NCI-H2029 treated with DMSO at 0.1 percent for 48 hours (cell line): ENCODE measurements at places on chromosomes 2 and 18.
A peak's percentile ranks its signal among the peaks of the same experiment; 100 is the strongest.

- no peak for DNase-seq
These were observed 105.7 kb downstream of the DYNAP start for GRCh38 chr18:54696616-54697293.

GRCh38 chr18:79062806-79063205 lies 6.4 kb upstream of the ATP9B start:
- no peak for DNase-seq

- DNase-seq = no peak
These were observed 27.8 kb upstream of the COL6A3 start for GRCh38 chr2:237441605-237442274.

DNA sequence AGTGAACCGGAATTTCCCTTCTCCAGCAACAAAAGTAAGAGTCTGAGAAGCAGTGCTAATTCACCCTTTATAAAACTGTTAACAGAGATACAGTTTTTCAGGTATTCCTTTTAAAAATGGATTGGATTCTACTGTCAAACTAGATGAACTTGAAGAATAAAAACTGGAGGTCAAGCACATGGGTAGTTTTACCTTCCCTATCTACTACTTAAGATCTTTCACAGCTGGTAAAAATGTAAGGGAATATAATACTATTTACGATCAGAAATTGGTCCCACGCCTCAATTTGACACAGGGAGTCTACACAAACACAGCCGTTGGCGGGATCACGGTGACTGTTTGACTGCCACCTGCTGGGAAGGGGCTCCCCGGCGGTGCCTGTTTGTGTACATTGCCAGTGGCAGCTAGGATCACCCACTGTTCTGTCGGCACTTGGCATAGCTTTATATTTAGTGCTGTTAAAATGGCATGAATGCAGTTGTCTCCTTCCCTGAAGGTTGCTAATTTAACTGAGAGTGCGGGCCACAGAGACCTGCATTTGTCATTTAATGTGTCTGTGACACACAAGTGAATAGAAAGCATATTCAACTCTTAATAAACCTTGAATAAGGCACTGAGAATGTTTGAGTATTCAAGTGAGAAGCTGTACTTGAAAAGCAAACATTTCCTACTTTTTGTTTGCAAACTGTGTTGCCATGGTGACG lies 59.5 kb downstream of the ABCG8 start:
- DNase-seq = no peak

- DNase-seq = no peak
These were observed 85.1 kb downstream of the ANTXR1 start for GRCh38 chr2:69097891-69098655.

GRCh38 chr2:583666-584065 lies 93.5 kb downstream of the TMEM18 start:
- DNase-seq = no peak

DNA sequence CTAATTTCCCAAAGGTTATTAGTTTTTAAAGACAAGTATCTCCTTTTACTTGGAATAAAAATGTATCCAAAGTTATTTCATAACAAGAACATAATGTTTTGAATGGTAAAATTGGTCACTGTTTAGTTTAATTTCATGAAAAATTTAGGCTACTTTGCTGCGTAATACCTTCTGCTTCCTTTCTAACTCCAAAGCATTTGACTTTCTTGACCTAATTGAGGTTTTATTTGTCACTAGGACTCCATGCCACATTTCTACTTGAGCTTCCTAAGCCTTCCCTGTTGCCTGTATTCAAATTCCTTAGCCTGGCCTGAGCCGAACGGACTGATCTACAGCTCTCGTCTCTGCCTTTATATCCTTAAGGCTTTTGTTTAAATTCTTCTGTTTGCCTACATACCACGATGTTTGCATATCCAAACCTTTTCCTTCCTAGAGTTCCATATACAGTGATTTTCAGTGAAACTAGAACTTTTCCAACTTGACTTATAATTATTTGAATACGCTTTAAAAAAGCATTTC lies 25.1 kb downstream of the ARMC9 start:
- no peak for DNase-seq

- DNase-seq = no peak
These were observed 103.4 kb upstream of the MSH2 start for GRCh38 chr2:47299555-47299954.

- DNase-seq = no peak
These were observed 13.4 kb downstream of the GPR35 start for GRCh38 chr2:240638512-240639160.

DNA sequence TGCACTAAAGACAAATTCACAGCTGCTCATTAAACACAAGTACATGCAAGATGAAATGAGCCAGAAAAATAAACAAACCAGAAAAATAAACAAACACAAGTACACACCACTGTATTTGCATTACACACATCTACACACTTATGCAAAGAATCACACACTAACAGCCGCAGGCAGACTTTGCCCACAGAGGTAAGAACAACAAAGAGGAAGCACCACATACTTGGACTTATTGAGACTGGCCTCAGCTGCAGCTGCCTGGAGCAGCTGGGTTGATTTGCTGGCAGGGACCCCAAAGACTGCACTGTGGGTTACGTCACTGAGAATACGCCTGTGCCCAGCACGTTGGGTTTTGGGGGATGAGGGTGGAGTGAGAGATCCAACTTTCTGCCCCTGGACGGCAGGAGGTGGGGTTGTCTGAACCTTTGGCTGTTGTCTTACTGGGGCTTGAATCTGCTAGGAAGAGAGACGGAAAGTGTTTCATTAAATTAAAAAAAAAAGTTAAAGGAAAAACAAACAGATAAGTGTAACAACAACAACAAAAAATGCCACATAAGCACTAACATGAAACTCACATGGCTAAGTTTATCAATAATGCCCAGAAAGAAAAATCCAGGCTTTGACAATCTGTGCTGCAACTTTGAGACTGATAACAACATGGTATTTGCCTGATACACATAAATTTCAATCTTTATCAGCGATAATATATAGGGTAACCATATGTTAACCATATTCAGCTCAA lies 71.9 kb upstream of the NFU1 start:
- peak; percentile 9 for DNase-seq

DNA sequence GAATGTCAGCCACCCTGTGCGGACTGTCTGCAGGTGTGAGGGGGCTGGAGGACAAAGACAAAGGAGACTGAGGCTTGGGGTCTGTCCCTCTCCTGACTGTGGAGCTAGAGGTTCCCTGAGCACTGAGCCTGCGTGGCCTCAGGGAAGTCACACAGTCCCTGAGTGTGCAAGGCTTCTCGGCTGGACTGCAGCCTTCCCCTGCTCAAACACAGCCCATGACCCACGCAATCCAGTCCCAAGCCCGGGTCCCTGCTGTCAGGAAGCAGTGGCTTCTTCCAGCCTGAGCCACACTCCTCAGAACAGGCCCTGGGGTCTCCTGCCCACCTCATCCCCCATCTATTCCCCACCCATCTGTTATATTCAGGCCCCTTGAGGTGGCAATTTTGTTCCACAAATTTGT lies 2.7 kb downstream of the ASTL start:
- DNase-seq = no peak

DNA sequence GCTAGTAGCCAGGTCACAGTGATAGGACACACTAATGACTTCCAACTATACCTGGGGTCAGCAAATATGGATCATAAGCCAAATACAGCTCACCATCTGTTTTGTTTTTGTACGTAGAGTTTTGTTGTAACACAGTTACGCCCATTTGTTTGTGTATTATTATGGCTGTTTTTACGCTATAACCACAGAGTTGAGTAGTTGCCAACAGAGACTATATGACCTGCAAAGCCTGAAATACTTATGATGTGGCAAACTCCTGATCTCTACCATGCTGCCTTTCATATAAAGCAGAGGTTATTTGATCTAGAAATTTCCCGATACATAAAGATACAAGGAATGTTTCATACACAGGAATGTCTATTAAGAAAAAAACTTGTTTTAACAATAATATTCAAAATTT lies 152.2 kb downstream of the HNMT start:
- DNase-seq = no peak

DNA sequence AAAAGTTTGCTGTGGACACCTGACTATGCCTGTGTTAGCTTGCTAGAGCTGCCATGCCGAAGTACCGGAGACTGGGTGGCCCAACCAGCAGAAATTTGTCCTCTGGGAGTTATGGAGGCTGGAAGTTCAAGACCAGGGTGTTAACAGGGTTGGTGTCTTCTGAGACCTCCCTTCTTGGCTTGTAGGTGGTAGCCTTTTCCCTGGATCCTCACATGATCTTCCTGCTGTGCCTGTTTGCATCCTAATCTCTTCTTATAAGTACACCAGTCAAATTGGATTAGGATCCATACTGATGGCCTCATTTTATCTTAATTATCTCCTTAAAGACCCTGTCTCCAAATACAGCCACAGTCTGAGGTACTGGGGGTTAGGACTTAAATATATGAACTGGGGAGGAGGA lies 845 bp downstream of the TMEM177 start:
- no peak for DNase-seq

DNA sequence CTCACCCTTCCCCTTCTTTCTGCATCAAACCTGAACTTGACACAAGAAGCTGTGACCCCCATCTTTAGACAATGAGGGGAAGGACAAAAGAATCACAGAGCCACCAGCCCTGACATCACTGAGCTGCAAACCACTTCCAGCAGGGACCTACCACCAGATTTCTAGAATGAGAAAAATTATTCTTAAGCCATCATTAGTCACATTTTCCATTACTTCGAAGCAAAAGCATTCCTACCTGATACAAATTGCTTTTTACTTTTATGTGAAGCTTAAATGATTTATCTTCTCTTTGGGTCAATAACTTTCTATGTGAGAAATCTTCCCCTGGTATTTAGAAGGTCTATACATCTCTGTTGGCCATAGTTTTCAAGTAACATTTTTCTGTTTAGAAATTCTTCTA lies 134.8 kb downstream of the TCF4 start:
- DNase-seq = no peak

DNA sequence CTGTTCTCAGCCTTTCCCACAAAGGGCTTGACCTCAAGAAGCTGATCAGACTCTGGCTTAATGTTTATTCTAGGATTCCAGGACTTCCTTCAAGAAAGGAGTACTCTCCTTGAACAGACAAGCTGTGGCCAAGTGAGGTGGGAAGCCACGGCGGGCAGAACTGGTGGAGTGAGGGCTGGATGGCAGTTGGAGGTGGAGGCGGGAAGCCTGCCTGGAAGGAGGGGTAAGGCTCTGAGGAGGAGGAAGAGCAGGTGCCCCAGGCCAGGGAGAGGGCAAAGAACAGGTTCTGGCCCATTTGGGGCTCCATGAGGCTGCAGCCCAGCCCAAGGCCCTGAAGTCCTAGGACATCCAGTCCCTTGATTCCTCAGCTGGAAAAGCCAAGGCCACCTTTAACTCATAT lies 143.9 kb downstream of the CYP26B1 start:
- DNase-seq = no peak

DNA sequence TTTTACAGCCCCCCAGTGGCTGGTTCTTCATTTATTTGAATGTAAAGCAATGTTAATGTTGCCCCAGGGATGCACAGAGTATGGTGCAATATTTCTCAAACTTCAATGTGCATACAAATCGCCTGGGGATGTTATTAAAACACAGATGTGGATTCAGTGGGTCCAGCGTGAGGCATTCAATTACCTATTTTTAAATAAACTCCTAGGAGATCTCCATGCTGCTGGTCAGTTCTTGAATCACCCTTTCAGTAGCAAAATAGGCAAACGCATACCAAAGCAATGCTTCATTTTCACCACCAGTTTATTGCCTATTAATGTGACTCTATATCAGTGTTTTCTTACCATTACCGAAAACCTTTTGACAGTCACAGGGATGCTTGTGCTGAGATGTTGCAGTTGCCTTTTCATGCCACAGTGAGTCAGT lies 530.7 kb downstream of the CBLN2 start:
- no peak for DNase-seq

DNA sequence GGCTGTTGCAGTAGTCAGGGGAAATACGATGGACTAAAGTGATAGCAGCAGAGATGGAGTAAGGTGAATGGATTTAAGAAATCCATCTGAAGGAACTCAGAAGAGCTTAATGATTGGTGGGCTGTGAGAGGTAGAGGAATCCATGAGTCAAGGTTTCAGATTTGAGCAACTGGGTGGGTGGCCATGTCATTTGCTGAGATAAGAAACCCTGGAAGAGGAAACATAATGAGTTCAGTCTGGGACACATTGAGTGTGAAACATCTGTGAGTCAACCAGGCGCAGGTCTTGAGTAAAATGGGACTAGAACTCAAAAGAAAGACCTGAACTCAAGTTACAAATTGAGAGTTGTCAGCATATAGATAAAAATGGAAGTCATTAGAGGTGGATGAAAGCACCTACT lies 19.7 kb upstream of the ASNSD1 start:
- no peak for DNase-seq

DNA sequence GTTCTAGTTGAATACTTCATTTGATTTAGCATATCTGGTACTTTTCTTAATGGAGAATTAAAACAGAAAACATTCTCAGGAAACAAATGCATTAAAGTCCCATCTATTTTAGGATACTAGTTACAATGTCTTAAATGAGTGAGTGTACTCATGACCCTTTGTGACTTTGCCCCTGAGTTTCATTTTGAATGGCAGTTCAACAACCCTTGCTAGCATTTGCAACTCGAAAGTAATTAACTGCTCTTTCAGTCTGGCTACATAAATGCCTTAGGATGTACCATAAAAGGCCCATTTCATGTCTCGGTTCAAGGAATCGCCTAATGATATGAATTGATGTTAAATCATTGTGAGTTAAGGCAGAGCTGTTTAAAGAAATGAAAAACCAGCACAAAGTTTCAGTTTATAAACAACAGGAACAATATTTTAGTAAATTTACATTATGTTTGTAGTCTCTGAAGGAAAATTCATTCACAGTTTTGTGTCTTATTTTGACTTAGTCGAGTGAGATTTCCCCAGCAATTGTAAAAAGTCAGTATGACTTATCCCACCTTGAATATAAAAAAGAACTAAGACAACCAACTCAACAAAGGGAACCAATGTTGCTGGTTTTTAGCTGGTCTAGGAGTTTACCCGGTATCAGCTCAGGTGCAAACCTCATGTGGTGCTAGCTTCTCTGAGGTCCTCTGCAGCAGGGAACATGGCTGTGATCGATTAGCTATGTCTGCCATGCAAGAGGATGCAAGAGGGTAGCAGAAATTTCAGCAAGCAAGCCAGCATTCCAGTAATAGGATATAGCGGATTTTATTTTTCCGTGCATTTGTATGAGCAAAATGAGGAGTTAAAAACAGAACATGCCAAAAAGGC lies 386.2 kb downstream of the PTPRM start:
- no peak for DNase-seq

DNA sequence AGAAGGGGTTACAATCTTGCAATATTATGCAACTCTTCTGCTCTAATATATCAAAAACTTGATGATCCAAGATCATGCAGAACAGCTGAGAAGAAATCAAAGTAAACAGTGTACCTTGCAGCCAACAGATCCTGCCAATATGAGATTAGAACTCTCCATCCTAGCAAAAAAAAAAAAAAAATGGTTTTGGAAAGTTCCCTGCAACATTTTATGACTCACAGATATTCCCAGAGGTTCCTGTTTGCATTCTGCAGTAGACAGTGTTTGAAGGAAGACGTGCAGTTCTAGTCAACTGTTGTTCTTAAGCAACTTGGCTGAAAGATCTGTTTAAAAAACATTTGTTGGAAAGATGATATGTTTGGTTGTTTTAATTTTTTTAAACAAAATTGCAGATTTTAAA lies 103.6 kb upstream of the WDR75 start:
- DNase-seq = no peak

GRCh38 chr2:11582612-11582861 lies 48.7 kb downstream of the GREB1 start:
- DNase-seq = no peak

- no peak for DNase-seq
These were observed 21.9 kb downstream of the ARID5A start for GRCh38 chr2:96558485-96558884.

GRCh38 chr2:64606479-64607363 lies 47.0 kb downstream of the SERTAD2 start:
- no peak for DNase-seq
